ENCODE measurements at places on chromosomes 12 and 14.

DNA sequence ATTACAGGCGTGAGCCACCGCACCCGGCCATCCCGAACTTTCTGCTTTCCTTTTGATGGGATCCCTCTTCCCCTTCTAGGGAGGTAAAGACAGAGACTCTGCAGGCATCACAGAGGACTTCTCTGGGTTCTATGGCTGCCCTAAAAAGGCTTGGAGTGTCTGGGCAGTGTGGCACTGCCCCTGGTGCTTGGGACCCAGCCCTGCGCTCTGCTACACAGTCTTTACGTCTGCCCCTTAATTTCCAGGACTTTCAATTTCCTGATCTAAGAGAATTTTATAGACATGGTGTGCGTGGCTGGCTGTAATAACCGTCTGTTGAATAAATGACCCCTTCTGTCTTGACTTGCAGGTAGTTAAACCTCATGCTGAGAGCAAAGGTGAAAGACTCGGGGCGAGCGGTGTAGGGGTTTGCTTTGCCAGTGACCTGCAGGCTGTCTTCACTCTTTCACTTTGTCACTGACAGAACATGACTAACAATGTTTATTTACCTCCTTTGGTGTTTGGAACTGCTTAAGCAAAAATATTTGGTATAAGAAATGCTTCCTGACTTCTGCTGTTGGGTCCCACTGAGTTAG is 110.9 kb upstream of the MAP1LC3B2 start:
- DNase-seq: no peak

DNA sequence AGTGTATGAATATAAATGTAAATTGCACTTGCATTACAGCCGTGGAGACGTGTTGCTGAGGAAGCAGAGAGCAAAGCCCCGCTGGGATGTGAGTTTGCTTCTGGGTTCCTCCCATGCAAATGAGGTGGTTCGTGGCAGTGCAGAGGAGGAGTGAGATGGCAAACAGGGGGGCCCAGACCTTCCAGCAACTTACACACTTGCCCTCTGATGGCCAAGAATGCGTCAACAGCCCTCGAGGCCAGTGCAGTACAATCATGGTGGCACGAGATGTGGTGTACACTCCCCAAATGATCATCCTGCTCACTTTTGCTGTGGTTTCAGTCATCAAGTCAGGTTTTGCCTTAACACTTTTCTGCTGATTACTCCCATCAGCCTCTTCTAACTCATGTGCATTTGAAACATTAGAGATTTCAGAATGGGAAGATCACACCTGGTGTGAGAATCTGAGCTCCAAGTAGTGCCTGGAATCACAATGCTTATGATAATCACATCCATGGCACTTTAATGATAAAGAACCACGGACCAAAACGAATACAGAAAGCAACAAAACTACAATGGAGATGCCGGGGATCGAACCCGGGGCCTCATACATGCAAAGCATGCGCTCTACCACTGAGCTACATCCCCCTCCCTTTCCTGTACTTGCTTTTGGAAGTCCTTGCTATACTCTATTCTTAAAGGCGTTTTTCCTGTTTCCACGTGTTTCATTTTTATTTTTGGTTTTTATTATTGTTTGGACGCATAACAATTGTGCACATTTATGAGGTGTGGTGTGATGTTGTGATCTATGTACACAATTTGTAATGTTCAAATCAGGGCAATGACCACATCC is 7.0 kb upstream of the UBC start:
- no peak for DNase-seq

GRCh38 chr14:62209287-62209899 is 447.2 kb downstream of the SNAPC1 start:
- DNase-seq: no peak

DNA sequence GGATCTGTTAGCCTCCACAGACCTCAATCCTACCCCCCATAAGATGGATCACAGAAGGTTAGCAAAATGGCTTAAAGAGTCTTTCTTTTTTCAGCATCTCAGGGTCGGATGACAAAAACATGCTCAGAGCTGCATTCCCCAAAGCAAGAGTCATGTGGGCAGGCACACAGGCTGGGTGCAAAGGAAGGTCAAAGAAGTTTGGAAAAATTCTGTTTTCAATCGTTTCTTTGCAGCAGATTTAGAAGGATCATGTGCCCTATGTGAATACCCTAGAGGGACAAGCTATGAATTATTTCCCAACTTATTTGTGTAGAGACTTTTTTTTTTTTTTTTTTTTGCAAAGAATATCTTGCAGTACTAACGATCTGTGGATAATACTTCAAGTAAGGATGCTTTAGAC is 845.4 kb downstream of the VRK1 start:
- no peak for DNase-seq

DNA sequence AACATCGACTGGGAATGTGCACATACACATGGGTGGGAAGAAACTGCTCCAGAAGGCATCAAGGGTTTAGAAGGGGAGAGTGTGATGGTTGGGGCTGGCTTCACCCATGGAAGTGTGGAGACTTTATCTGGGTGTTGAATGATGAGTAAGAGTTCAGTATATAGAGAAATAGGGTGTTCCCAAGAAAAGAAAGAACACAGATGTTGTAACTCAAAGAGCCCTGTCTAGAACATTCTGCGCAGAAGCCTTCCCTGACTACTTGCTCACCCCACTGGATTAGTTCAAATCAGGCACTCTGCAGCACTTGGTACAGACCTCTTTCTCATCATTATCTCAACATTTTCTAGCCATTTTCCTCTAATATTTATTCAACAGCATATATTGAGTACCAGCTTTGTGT is 491.7 kb downstream of the SNAPC1 start:
- no peak for DNase-seq

DNA sequence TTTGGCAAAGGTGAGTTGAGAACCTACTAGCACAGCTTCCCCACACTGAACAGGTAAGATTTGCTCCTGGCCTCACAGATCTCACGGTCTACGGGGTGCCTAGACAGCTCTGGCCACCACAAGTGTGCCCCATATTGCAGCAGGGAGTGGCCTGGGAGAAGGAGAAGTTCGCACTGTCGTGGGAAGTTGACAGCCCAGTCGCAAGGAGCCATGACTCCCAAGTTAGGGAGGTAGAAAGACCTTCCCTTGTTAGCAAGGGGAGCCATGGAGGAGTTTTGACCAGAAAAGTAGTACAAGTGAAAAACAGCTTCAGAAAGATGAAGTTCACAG is 316.3 kb downstream of the BCL11B start:
- DNase-seq: no peak

DNA sequence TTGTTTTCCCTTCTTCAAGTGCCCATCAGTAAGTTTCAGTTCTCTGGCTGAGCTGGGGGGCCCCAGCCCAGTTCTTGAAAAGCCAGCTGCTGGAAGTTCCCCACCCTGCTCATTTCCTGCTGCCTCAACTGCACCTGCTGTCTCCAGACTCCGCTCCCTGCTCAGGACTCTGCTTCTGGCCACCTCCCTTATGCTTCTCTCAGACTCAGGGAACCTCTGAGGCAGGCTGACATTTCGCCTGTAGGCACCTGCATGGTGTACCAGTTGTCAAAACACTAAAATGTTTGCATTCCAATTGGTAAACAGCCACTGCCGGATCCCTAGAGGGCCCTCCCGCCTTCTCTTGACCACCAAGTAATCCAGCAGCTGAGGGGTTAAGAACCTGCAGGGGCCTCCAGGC is 136.5 kb upstream of the VRK1 start:
- DNase-seq: no peak

DNA sequence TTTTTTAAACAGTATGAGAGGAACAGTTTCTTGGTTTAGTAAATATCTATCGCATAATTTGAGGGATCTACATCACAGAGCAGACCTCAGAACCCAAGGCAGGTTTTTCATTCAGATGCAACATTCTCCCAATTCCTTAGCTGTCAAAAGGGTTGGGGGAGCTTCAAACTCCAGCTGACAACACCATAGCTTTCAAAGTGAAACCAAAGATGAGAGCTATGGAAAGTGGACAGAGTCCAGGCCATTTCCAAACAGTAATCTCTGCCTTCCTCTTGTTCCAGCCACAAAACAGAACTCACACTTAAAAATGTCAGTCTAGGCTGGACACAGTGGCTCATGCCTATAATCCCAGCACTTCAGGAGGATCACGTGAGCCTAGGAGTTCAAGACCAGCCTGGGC is 87.8 kb downstream of the SPRING1 start:
- DNase-seq: no peak

DNA sequence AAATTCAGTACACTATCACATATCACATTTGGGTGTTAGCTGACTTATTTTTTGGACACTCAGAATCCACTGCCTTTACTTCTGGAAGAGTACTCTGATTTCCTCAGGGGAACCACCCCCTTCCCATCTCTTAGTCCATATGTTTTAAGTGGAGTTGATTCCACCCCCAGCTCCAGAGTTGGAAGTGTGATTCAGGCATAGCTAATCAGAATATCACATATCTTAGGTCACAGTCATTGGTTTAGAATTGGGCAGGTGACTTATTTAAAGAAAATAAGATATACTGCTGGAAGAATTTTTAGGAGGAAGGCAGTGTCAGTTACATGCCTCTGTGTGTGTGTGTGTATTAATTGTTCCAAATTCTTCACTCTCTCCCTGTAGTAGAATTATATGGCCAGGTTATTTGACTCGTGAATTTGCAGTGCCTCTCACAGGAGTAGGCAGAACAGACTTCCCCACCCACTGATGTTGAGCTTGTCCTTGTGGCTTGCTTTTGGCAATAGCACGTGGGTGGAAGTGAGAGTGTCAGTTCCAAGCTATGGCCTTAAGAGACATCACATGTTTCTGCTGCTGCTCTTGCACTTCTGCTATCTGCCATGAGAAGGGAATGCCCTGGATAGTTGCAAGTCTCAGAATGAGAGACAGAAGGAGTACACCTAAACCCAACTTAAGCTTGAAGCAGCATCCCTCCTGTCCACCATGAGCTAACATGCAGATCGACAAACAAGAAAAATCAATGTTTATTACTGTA is 6.4 kb upstream of the GAS2L3 start:
- DNase-seq: no peak

DNA sequence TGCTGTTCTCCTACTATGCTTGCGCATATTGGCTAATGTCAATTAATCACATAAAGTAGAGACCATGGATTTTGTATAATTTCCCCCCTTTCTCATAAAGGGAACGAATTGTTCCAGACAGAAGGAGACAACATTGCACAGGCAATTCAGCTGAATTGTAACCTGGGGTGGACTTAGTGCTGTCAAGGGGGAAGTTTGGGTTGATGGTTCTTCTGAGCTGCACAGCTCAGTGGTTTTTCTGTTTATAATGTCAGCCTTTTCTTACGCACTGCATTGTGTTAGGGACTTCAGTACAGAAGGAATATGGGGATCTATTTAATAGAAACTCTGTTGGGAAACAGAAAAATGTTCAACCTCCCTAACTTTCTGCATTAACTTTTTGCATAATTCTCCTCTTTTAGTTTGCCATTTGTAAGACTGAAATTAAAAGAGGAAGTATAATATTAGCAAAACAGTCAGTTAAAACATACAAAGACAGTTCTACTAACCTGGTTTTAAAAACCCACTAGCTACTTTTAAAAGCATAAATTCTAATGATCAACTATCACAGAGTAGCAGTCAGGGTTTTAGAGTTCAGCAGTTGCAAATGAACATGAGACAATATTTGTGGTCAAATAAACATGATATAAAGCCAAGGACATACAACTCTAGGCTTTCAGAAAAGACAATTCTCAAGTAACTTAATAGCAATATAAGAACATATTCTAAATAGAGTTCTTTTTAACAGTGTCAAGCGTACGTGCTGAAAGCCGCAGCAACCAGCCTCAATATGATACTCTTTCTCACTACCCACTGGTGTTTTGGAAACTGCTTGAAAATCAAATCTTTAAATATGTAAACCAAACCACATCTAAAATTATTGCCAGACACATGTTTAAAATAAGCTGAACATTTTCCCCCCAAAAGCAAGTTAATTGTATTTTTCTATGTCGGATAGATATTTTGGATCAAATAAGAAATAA is 393.0 kb downstream of the FSCB start:
- DNase-seq: no peak

DNA sequence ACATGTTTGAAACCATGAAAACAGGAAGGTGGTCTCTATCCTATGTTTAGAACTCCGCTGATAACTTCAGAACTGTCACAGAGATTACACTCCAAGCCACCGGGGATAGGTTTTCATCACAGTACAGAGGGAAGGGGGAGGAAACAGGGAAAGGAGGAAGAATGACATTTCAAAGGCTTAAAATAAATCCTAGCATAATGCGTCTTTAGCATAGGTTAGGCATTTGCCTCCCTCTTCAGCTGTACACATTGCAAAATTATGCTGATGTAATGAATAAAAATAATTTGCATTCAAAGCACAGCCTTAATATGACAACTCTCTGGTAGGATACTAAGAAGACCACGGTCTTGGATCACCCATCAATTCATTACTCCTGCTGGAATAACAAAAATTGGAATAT is 54.3 kb upstream of the PYGL start:
- no peak for DNase-seq

DNA sequence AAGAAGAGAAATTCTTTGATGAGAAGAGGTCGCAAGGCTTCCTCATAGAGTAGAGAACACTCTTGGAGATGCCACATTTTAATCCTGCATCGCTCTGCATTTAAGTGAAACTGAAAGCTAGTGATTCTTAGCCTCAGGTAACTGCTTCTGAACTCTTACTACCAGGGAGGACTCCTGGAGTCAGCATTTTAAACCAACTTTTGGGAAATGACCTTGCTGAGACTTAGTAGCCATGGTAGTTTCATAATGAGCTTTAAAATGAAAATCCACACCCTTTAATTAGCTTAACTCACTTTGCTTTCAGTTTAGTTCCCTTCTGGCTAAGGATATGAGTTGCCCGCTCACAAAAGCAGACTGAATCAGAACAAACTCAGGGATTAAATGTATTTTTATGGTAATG is 80.3 kb downstream of the SYNE2 start:
- no peak for DNase-seq

- DNase-seq: no peak
Measured at GRCh38 chr12:64525461-64526160, 73.7 kb downstream of the TBK1 start.
